ENCODE measurements at places on chromosomes 2 and 18.

DNA sequence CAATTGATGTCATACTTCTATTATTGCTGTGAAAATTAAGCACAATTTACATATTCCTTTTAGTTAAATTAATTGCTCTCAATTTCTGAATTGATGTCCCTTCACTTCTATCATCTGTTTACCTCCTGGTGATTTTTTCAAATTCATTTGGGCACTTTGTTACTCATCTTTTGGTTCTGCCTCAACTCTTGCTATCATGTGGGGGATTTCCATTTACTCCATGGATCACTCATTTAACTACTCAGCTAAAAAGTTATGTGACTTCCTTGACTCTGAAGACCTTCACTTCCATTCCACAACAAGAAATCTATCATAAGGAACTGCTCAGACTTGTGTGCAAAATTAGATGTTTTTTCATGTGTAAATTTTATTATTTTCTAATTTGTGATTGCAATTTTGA lies 126.2 kb downstream of the EHBP1 start:
- DNase-seq = no peak

GRCh38 chr2:125310657-125311364 lies 1285.7 kb downstream of the CNTNAP5 start:
- DNase-seq = no peak

DNA sequence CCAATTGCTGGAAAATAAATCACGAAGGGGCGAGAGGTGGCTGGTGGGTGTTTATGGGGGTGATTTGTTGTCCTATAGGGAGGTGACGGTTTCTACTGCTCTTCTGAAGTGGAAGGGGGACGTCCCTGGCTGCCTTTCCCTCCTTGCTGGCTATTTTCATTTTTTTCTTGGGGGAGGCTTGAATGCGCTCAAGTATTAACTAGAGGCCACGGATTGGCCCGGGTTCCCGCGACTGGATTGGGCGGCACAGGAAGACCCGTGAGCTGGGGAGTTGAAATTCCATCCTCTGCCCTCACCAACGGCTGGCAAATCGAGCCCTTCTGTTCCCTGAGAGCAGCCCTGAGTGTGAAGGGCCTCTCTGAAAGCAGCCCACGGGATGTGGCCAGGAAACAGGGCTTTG lies 176.5 kb upstream of the SPRED2 start:
- no peak for DNase-seq

DNA sequence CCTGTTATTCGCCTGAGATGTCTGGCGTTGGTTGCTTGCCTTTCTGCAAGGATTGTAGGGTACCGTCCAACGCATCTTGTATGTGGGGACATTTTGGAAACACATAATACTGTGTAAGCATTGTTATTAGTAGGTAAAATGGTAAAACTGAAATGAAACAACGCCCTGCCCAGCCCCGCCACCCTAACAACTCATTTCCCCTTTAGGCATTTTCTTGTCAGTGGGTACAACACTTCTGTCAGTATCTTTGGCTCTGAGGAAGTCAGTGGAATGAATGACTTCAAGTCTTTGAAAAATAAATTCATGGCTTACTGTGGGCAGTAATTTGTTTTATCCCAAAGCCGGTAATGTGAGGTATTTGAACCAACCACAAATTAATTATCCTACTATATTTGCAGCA lies 86.0 kb downstream of the FMNL2 start:
- DNase-seq = no peak

- no peak for DNase-seq
Observed at GRCh38 chr18:43789234-43790000, 512.1 kb upstream of the SYT4 start.

DNA sequence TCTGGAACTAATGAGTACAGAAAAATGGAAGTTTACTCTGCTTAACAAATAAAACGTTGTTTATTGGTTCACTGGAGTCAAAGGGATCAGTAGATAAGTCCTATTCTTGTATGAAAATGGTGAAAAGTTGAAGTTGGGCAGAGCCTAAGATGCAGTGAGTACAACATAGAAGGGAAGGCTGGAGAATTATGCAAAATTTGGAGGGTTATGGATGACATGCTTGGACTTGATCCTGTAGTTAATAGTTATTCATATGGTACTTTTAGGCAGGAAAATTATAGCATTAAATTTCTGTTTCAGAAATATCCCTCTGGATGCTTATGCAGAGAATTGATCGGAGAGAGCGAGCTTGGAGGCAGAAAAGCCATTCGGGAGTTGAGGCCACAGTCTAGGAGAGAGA lies 167.6 kb downstream of the KCNS3 start:
- DNase-seq = no peak

GRCh38 chr18:12052866-12053265 lies 40.8 kb upstream of the ANKRD62 start:
- no peak for DNase-seq

- DNase-seq = no peak
Observed at GRCh38 chr18:57052759-57053158, 94.1 kb upstream of the BOD1L2 start.

- DNase-seq = no peak
Observed at GRCh38 chr2:22520369-22521288, 864.4 kb upstream of the KLHL29 start.

DNA sequence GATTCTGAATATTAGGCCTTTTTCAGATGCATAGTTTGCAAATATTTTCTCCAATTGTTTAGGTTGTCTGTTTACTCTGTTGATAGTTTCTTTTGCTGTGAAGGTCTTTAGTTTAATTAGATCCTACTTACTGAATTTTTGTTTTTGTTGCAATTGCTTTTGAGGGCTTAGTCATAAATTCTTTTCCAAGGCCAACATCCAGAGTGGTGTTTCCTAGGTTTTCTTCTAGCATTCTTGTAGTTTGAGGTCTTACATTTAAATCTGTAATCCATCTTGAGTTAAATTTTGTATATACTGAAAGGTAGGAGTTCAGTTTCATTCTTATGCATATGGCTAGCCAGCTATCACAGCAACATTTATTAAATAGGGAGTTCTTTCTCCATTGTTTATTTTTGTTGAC lies 404.8 kb downstream of the LNPK start:
- no peak for DNase-seq

DNA sequence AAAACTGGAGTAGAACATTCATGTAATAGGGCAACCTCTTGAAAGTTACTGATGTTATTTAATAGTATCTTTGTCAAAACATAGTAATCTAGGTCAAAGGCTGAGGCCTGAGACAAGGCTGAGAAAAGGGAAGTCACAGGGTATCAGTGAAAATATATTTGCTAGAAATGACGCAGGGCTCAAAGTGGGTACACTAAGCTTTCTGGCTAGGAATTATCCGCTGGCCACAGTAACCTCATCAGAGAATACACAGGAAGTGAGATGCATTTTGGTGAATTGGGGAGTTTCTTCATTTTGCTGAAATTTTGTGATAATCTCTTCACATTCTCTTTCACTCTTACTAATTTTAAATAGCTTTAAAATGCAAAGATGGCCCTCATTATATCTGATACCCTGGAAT lies 206.8 kb downstream of the OTX1 start:
- DNase-seq = no peak

Measured in stimulated activated CD8-positive, alpha-beta memory T cell treated with anti-CD3 and anti-CD28 coated beads, Interleukin-7, amount 100 ng/mL, for 1 hour (primary cell).